DMS53 (cell line): ENCODE measurements at places on chromosomes 2 and 18.

- peak; percentile 75 for DNase-seq
These were observed 469.3 kb upstream of the MEX3C start for GRCh38 chr18:51666763-51667191.

DNA sequence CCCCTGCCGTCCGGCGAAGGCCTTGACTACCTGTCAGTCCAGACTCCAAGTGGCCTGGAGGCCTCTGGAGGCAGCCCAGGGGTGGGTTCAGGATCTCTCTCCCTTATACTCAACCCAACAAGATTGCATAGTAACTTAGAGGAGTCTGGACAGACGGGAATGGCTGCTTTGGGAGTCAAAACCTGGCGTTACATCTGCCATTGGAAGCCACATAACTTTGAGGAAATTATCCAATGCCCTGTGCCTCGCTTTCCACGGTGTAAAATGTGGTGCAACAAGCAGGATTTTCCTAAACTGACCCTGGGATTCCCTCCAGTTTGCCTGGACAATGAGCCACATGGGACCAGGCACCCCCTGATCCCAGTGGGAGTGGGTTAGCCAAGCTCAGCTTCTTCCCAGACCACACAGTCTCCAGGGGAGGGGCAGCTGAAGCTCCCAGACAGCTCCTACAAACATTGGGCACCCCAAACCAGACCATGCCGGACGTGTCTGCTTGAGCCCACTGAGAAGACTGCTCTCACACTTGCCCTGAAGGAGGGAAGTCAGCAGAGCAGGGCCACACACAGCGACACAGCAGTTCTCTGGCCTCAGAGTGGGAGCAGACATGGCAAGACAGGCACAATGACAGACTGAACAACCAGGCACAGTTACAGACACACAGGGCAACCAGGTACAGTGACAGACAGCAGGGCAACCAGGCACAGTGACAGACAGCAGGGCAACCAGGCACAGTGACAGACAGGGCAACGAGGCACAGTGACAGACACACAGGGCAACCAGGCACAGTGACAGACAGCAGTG, 65.6 kb upstream of the RAB6C start:
- no peak for DNase-seq

GRCh38 chr18:26335571-26336487, 109.6 kb downstream of the TAF4B start:
- no peak for DNase-seq

DNA sequence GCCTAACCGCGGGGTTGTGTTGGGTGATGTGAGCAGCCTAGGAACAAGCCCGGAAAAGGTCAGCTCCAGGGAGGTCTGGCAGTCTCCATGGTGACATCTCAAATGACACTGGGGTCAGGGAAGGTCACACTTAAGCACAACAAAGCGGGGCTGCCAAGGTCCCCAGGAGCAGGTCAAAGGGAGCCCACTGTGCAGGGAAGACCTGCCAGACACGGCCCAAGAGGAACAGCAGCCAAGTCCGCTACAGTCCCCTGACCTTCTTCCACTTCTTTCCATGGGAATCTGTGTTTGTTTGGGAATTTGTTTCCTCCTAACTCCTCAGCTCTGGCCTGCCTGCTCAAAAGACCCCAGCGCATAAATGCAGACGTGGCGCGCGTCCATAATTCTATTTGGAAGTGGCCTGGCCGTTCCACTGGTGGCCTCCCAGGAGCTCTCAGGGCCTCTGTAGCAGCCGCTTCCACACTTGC, 232.1 kb upstream of the COPS8 start:
- DNase-seq, result no peak

DNA sequence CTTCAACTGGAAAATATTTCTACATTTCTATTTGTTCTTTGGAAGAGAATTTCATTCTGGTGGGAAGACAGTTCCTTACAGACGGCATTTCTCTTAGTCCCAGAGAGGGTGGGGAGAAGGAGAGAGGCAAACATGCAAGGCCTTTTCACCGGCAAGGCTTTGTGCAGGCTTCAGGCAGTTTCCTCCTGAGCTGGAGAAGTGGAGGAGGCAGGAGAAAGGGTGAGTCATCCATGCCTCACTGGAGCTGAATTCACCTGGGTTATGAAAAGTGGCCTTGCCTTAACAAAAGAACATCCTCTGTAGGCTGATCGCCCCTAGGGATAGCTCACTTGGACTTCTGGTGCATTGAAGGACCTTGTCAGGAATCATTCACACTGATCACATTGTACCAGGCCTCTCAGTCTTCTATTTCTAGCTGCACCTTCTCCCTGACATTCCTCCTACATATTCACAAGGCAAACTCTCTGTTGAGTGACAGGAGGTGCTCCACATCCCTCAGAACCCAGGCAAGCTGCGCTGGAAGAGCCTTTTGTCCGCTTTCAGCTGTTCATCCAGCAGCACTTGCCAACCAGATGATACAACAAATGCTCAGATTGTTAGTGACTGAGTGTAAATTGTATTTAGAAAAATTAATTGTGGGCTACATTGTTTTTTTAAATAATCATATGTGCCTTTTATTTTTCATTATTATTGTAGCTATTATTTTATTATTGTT, 796.1 kb downstream of the DCDC2C start:
- peak; percentile 82 for DNase-seq

DNA sequence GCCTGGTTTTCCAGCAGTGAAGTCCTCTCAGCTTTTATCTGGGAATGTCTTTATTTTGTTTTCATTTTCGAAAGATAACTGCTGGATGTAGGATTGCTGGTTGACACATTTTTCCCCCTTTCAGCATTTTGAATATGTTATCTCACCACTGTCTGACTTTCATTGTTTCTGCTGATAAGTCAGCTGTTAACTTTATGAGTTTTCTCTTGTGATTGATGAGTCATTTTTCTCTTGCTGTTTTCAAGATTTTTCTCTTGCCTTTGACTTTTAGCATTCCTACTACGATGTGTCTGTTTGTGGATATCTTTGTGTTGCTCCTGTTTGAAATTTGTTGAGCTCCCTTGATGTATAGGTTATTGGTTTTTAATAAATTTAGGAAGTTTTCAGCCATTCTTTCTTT, 85.5 kb downstream of the AGPS start:
- no peak for DNase-seq

DNA sequence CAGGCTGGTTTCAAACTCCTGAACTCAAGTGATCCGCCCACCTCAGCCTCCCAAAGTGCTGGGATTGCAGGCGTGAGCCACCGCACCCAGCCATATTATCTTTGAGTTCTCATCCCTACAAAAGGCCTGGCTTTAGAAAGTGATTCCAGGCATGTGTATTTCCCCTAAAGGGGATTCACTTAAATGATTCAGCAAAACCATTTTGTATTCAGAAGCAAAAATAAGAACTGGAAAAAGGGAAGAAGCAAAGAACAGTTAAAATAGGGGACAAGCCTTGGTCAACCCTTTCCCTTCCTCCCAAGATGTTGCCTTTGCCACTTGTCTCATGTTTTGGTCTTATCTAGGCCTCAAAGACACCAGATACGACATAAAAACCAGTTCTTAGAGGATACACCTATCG, 10.5 kb downstream of the TM4SF20 start:
- no peak for DNase-seq

GRCh38 chr2:127721978-127722355, 20.7 kb downstream of the SFT2D3 start:
- DNase-seq, result no peak

DNA sequence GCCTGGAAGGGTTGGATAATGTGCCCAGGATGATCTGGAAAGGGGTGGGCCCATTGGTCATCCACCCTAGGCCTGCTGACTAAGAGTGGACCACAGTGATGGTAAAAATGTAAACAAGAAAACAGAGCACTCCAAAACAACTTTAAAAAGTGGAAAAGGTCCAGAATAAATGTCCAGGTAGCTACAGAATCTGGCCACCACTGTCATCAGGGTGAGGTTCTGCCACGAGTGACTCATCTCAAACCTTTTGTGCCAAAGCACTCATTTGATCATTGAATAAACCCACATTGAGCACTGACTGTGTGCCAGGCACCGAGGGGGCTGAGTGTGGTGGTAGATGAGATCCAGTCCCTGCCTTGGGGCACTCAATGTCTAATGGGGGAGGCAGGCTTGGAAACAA, 64.9 kb downstream of the EMX1 start:
- no peak for DNase-seq

DNA sequence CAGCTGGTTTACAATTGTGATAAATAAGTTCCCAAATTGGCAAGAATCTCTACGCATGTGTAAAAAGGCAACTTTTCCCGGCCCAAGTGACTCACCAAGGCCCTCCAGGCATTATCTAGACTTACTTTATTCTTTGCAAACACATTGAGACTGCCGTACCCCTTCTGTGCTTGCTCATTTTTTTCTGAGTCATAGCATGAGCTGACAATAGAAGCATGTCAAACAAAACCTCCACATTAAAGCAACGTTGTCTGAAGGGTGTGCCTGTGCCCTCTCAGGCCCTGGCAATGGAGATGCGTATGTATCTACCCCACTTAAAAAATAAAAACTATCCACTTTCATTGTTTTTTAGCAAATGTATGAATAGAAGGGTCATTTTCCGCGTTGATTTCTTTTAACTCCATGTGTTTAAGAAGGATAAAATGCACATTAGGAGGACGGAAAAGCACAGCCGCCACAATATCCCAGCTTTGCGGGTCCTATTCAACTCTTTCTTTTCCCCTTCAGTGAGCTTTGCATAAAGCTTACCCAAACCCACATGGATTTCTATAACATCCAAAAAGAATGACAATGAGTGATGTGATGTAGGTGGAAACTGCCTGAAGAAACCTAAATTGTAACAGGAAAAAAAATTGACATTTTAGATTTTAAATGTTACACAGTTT, 298.2 kb downstream of the CDCA7 start:
- peak; percentile 75 for DNase-seq
